Fibroblast of pulmonary artery (primary cell): ENCODE measurements at places on chromosomes 7 and 10.
A peak's percentile ranks its signal among the peaks of the same experiment; 100 is the strongest.

GRCh38 chr7:141441837-141442627, 109.2 kb upstream of the AGK start:
- no peak for DNase-seq

DNA sequence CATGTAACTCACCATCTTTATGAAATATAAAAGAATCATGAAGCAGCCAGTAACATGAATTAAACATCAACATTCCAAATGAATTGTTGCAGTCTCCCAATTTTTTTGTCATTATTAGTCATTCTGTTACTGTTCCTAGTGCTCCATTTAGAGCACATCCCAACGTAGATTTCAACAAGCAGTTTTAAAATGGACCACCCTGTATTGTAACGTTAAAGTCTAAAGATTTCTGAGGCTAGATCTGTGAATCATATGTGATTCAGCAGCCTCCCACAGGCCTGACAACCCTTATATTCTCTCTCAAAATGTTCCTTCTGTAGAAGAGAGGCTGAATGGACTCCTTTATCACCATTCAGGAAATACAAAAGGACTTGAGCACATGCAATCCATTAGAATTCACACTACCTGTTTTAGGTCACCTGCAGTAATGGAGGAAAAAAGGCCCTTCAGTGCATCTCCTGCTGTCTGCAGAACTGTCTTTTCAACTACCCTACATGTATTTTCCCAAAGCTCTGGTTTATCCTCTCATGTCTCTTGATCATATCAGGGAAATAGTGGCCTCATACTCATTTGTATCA, 81.4 kb downstream of the CACNA2D1 start:
- DNase-seq: peak; percentile 61

DNA sequence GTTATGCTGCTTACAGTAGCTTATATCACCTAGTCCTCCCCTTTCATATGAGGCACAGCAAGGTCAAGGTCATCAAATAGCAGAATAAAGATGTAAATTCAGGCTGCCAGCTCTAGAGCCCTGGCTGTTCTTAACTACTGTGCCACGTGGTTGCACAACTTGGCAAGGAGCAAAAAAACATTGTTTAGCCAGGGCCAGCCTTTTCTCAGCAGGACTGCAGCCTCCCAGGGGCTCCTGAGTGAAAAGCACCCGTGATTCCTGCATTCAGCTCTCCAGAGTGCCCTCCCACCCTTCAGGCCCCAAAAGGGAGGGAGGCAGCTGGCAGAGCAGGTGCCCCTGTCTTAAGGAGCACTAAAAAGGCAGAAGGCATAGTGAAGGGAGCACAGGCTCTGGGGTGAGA, 31.8 kb upstream of the TM9SF3 start:
- peak; percentile 55 for DNase-seq

DNA sequence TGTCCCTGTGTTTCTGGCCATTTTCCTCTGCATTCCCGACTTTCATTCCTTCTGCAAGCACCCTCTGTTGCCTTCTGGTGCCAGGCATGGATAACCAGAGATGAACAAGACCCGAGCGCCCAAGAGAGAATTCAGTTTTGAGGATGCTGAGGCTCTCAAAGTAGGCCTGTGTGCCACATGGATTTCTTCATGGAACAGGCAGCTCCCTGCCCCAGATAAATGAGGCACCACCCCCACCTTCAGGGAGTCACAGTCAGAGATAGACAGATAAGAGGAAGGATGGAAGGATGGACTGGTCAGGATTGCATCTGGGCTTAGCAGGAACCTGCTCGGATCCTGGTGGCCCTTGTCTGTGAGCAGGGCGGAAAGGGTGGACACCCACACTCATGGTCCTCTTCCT, 49.4 kb downstream of the ADCYAP1R1 start:
- DNase-seq: no peak

GRCh38 chr7:66307591-66308215, 102.6 kb downstream of the TPST1 start:
- peak; percentile 66 for DNase-seq

- no peak for DNase-seq
These were observed 13.6 kb downstream of the CSTF2T start for GRCh38 chr10:51685768-51686167.

DNA sequence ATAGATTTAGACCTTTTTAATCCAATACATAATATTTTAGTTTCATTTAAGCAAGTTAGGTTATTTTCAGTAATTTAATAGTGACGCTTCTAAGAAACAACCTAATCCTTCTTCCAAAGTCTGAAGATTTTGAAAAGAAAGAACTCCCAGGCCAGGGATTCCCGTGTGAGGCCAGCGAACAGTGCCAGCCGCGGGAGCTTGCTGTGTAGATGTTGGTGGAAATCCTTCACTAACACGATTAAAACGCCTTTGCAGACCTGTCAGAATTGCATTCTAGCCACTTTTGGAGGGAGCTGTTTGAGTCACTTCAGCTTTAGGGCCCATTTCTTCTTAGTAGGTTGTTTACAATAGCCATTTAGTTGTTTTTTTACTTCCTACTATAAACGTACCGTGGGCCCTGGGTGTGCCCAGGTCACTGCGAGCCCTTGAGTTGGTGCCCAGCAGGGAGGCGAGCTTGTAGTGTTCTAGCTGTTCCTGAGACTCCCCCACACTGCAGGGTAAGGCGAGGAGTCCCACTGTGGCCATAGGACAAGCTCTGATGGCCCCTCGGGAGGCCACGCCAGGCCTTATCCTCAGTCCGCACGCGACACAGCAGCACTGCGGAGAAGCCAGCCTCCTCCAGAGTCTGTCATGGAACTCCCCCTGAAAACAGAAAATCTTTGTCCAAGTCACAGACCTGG, 32.3 kb downstream of the PPP2R2D start:
- no peak for DNase-seq

DNA sequence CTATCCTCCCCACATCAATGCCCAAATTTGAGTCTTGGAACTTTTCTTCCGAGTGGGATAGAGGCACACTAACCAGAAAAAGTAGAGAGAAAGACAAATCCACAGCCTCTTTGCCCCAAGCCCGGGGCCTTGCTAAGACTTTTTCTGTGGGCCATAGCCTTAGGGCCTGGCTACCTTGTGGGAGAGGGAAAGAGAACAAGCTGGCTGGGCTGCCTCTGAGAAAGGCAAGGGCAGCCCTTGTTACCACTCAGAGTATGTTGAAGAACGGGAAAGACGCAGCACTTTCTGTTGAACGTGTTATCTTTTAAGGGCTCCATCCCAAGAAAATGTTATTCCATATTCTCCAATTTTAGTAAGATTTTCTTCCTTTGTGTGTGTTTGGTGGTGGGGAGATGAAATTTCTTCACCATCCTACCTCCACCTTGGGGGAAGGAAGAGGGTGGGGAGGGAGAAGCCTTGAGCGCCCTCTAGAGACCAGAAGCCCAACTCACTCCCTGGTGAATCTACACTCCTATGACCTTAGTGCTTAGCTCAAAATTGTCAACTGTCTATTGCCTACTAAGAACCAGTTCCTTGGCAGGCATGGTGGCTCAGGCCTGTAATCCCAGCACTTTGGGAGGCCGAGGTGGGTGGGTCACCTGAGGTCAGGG, 3.9 kb upstream of the NRF1 start:
- peak; percentile 53 for DNase-seq

DNA sequence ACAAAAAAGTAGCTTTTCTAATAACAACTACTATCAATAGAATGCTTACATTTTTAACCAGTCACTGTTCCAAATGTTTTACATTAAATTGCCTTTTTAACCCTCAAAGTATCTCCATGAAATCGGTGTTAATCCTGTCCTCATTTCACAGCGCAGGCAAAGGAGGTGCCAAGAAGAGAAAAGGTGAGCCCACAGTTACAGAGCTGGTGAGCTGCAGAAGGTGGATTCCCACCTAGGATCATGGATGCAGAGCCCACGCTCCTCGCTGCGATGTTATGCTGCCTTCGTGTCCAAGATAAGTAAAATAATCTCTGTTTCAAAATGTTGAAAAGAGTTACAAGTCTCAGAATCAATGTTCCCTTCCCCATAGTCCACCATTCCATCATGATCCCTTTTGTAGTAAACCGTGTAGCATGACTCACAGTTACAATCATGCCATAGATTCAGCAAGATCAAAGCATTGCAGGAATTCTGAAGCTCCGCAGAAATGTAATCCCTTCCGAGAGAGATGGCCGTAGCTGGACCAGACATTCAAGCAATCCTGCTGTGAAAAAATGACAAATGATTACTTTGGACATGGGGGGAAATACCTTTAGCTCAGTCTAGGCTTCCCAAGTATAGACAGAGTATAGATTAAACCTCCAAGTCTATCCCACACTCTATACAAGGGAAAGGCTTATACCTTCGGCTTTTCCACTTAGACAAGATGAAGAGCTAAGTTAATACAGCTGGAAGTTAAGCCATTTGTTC, 394.7 kb upstream of the AKR1E2 start:
- DNase-seq: peak; percentile 23

DNA sequence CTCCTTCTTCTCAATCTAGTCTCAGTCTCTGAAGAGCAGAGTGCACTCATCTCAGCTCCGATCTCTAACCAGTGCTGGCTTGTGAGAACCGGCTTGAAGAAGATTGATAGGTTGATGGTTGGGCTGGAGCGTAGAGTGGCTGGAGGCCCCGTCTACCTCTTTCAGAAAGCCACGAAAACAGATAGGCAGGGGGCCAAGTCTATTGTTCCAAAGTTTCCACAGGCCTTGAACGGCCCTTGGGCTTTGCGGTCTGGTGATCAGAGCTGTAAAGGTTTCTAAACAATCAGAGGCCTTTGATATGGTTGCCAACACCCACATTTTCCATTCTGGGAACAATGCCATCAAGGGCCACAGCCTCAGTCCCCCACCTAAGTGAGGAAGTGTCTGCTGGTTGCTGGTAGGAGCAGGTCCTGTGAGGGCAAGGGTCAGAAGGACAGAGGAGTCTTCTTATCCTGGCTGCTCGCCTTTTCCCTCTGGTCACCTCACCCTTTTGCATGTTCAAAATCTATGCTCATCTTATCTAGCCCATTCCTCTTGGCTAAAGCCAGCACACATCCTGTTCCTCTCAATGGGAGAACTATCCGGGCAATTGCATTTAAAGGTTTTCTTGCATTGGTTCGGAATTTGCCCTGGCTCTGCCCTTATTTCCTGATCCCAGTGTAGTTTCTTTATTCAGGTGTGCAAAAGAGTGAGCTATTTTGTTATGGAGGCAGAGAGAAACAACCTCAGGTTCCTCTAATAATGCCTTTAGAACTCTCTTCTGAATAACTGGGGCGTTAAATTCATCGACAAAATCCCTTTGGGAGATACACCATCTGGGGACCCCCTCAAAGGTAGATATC, 70.3 kb upstream of the KMT2E start:
- DNase-seq: peak; percentile 94

- DNase-seq: no peak
These were observed 28.9 kb upstream of the PCBD1 start for GRCh38 chr10:70917226-70917625.

DNA sequence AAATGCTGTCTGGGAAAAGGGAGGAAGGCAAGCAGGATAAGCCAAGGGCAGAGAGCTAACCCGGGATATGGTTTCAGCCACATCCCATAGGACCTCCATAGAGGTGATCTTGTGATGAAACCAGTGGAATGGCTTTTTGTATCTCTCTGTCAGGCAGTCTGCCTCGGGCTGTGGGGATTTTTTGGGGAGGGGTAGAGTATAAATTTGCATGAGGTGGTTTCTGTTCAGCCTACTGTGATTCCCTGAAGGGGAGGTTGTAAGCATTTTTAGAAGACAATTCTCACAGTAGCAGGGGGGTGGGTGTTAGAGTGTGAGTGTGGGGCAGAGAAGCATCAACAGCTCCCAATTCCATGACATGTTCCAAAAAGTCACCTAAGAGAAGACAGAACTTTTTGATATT, 11.8 kb downstream of the OR9A2 start:
- DNase-seq: no peak

- peak; percentile 89 for DNase-seq
These were observed 104.7 kb upstream of the EEPD1 start for GRCh38 chr7:36048141-36048901.

- DNase-seq: no peak
These were observed 159.5 kb upstream of the KLF14 start for GRCh38 chr7:130893441-130893894.

DNA sequence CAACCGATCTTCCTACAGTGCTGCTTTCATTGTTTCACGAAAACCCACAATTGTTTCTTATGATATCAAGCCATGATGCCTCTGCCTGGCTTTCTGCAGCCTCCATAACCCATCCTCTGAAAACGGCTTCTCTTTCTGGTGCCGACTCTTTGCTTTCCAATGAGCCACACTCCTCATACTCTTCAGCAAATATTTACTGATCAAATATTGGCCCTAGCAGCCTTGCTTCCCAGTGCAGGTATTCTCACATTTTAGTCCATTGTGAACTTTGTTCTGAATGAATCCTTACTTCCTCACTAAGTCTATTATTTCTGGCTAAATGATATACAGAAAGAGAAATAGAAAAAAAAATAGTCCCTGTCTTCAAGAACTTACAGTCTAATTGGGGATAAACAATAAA, 35.5 kb downstream of the LAMB1 start:
- no peak for DNase-seq

- DNase-seq: no peak
These were observed 120.0 kb downstream of the ATXN7L1 start for GRCh38 chr7:105756367-105756766.

DNA sequence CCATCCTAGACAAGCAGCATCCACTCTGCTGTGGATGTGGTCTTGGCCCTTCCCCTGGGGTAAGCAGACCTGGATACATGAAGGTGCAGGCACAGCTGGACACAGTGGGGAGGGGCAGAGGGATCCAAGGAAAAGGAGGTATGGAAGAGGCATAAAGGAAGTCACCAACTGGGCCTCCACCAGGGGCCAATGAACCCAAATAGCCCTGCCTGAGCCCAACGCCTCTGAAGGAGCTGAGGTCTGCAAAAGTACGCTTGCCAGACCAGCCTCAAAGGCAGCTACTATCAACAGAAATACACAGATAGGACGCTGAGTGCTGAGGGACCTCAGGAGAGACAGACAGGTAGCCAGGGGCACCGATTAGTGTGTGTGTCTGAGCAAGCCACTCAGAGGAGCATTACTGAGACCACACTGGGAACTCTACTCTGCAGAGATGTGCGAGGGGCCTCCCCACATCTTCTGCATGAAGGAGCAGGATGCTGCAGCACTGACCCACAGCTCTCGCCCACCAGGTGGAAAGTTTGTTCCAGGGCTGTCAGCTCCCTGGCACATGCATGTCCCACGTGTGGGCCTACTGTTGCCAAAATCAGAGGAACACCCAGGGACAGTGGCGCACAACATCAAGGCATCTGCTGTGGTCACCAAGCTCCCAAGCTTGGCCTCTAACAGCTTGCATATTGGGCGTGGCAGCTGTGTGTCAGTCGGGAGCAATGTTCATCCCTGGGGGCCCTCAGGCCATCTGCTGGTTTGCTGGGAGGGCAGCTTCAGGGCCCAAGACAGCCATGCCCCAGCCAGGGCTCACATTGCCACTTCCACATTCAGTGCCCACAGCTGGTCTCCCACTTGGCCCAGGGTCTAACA, 40.0 kb downstream of the MKI67 start:
- no peak for DNase-seq

DNA sequence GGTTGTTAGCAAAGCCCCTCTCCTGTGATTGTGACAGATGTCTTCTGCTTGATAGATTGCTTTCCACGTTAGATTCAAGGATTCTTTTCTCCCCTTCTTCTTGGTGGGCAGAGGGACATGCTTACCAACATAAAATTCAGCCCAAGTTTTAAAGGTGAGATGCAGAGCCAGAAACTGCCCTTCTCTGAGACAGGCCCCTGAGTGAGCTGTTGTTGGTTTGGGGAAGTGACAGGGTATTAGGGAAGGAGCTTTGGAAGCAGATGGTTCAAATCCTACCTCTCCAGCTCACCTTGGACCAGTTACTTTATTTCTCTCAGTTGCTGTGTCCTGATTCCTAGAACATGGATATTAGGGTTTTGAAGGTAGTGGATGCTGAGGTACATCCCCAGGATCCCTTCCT, 53.0 kb downstream of the SORCS3 start:
- no peak for DNase-seq
